Stimulated activated naive CD4-positive, alpha-beta T cell treated with Interleukin-2 at 50 U/mL for 16 hours (primary cell): ENCODE measurements at places on chromosomes 2 and 18.

GRCh38 chr18:25737710-25738311, 352.6 kb downstream of the SS18 start:
- DNase-seq: no peak

DNA sequence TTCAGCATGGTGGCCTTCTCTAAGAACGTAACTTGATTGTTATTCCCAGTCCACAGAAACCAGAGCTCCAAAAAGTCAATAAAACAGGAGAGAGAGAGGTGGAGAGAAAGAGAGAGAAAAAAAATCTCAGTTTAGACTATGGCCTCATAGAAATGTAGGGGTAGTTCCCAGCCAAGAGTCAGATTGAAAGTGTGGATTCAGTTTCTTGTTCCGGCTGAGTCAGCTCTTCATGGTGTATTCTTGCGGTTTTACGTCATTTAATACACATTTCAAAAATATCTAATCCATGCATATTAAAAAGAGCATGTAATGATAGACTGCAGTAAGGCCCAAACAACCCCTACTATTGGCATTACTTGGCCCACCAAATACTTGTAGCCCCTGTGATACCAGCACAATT, 303.9 kb downstream of the ETAA1 start:
- no peak for DNase-seq

GRCh38 chr2:210203147-210203546, 22.1 kb downstream of the ACADL start:
- no peak for DNase-seq

- no peak for DNase-seq
Measured at GRCh38 chr2:158103411-158104012, 1.8 kb downstream of the UPP2 start.

DNA sequence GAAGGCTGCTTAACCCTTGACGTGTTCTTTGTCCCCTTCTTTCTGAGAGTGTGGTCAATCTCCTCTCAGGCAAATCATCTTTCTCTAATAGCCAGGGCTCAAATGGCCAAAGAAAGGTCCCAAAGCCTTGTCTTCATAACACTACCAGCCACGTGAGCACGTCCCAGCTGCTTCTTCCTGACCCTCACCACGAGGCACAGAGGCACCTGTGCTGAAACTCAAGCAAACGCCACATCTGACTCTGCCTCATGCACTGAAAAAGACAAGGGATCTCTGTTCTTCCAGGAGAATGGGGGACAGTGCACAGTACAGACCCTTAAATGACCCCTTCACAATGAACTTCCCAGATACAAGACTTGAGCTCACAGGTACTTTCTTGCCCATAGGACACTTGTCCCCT, 31.8 kb downstream of the BCL11A start:
- no peak for DNase-seq

GRCh38 chr2:62511636-62512035, 5.6 kb upstream of the TMEM17 start:
- no peak for DNase-seq
